ENCODE measurements at places on chromosomes 5 and 9.

GRCh38 chr5:120509053-120509452, 45.0 kb downstream of the PRR16 start:
- no peak for DNase-seq

GRCh38 chr5:108060340-108060739, 321.6 kb downstream of the FBXL17 start:
- no peak for DNase-seq

DNA sequence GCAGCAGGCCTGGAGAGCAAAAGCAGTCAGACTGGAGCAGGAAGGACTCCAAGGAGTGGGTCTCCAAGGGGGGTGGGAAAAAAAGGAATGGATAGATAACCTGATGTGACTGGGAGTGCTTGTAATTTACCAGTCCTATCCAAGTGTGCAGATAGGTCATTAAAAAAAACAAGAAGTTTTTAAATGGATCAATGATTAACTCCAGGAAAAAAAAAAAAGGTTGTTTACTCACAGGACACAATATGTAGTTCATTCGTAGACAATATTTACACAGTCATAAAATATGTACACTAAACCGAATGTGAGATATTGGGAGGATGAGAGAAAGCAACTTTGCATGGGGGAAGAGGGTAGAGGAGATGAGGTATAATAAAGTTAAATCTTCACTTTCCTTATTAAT, 20.4 kb downstream of the ZBTB5 start:
- no peak for DNase-seq

DNA sequence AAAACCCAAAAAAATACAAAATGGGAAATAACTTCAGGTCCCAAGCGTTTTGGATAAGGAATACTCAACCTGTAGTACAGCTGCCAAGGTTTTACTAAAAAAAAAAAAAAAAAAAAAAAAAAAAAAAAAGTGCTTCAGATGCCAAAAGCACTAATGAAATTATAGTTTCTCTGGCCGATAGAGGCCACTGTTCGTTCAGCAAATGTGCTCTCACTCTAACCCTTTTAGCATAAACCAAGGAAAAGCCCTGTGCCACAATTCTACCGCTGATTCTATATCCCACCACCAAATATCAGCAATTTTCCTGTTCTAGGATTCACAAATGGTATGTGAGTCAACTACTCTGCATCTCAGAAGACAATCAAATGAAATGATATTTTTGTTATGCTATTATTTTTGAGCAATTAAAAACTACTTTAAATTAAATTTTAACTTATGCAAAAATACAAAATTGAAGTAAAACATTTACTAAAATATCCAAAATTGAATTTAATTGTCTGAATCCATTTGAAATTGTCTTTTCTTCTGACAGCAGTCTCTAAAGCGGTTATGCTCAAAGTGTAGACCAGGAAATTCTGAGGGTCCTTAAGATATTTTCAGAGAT, 79.8 kb downstream of the RICTOR start:
- no peak for DNase-seq

DNA sequence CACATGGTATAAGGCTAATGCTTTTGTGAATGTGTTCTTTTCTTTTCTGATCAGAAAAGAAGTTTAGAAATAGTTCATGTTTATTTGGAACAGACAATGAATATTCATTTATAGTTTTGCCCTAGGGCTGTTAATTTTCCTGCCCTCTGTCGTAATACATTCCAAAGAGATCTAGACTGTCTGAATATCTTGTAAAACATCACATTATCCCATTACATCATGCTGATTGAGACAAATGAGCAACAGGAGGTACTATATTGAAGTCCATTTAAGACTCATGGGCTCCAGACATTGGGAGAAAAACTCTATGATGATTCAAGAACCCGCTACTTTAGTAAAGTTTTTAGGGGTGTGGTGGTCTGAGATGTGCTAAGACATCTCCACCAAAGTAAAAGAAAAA, 121.2 kb upstream of the MAP1B start:
- DNase-seq = no peak

- no peak for DNase-seq
Observed at GRCh38 chr9:129245276-129245675, 67.2 kb upstream of the IER5L start.

- no peak for DNase-seq
Observed at GRCh38 chr5:38831117-38831516, 14.7 kb upstream of the OSMR start.

- no peak for DNase-seq
Observed at GRCh38 chr9:20948703-20949102, 82.7 kb downstream of the HACD4 start.

- no peak for DNase-seq
Observed at GRCh38 chr5:141869514-141869913, 8.7 kb downstream of the PCDH1 start.

GRCh38 chr5:54301220-54301619, 9.2 kb downstream of the ARL15 start:
- DNase-seq = no peak

DNA sequence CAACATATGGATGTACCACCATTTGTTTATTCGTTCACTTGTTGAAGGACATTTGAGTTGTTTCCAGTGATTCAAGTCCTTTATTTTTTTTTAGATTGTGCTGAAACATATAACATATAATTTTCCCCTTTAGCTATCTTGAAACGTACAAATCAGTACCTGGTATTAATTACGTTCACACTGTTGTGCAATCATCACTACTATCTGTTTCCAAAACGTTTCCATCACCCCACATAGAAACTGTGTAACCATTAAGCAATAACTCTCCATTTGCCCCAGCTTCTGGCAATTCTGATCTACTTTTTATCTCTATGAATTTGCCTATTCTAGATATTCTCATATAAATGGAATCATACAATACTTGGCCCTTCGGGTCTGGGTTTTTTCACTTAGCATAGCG, 116.0 kb downstream of the FGF1 start:
- no peak for DNase-seq

All from SJCRH30 (cell line).